ENCODE measurements at places on chromosomes 16 and 17.
A peak's percentile ranks its signal among the peaks of the same experiment; 100 is the strongest.

DNA sequence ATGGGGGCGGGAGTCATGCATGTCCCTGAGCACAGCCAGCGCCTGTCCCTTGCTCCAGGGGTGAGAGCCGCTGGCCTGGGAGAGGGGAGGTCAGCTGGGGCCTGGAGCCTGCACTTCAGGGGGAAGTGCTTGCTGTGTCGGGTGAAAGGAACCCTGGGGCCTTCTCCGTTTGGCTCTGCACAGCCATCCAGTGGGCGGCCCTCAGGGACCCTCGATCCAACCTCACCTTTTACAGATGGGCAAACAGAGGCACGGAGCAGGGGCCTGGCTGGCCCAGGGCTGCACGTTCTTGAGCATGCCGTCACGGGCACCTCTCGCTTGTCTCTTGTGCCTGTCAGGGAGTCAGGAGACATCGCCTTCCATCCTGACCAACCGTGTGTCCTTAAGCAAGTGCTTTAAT lies 1.8 kb downstream of the SNX20 start:
- no peak for DNase-seq

GRCh38 chr16:20613481-20614185 lies 37.5 kb upstream of the ACSM2B start:
- DNase-seq, result no peak

- no peak for DNase-seq
Observed at GRCh38 chr16:56982695-56983094, 6.7 kb upstream of the NLRC5 start.

GRCh38 chr17:41967921-41968578 lies 1.5 kb downstream of the CNP start:
- DNase-seq, result no peak

DNA sequence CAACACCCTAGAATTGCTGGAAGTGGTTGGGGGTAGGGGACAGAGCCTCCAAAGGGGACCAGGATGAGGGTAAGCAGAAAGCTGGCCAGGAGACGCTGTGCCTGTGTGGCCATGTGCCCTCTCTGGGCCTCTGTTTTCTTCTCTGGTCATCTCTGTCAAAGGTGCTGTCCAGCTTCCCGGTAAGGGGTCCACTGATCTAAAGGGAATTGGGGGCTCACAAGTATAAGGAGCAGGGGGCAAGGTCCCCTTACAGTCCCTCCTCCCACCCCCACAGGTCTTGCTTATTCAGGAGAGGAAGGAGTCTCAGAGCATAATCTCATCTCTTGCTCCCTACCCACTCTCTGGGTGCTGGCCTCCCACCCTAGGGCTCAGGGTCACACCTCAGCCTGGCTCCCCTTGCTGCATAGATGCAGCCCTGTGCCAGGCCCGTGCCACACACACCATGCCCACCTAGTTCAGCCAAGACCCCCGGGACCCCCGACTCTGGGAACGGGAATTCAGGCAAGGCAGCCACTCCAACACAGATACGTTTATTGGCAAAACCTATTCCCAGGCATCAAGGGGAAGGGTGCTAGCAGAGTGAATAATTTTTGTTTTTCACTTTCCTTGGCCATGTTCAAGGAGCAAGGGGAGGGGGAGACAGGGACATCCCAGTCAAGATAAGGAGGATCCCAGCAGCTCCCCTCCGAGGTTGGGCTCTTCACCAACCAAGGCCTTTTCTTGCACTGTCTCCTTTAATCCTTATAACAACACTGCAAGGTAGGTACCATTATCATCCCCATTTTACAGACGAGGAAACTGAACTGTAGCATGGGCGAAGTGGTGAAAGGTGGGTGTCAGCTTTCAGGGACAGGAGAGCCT lies 19.8 kb downstream of the SLC4A1 start:
- DNase-seq, result no peak

GRCh38 chr16:68083861-68084503 lies 1.2 kb upstream of the NFATC3 start:
- no peak for DNase-seq

DNA sequence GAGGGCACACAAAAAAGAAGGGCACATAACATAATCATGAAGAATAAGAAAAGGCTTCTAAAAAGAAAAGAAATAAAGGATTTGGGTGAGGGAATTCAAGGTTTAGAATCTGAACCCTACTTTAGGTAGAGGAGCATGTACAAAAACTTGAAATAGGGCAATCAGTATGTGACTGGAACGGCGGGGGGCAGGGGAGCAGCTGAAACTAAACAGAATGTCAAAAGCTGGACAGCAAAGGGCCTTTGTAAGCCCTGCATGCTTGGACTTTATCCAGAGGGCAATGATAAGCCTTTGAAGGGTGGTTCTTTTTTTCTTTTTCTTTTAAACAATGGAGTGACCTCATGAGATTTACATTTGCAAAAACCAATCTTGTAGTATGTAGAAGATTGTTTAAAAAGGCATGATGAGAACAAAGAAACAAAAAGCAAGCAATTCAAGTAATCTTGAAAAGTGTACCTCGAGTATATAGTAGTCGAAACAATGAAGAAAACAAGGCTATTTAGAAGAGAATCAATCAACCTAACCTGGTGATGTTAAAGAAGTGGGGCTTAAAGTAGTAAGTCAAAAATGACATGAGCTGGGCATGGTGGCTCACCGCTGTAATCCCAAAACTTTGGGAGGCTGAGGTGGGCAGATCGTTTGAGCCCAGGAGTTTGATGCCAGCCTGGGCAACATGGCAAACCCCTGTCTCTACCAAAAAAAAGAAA lies 46.7 kb upstream of the ANKFY1 start:
- DNase-seq, result no peak

- DNase-seq, result peak; percentile 60
Observed at GRCh38 chr16:56780646-56781045, 50.7 kb downstream of the NUP93 start.
